ENCODE measurements at places on chromosomes 7 and 10. TPM values are rescaled to one million over a fixed set of nuclear protein-coding genes. Genes with fewer than 3 reads are reported as not detected.

- no peak for DNase-seq
Observed at GRCh38 chr7:49523870-49524269, 249.6 kb upstream of the VWC2 start.

GRCh38 chr7:142485617-142486226 is 227.9 kb upstream of the PRSS58 start:
- peak; percentile 64 for DNase-seq

Gene ABCB1
- 6.7 TPM for total RNA-seq

Gene INPP5F
- 10.8 TPM for total RNA-seq

- DNase-seq: no peak
Observed at GRCh38 chr7:143023047-143023446, 3.9 kb downstream of the OR9A2 start.

DNA sequence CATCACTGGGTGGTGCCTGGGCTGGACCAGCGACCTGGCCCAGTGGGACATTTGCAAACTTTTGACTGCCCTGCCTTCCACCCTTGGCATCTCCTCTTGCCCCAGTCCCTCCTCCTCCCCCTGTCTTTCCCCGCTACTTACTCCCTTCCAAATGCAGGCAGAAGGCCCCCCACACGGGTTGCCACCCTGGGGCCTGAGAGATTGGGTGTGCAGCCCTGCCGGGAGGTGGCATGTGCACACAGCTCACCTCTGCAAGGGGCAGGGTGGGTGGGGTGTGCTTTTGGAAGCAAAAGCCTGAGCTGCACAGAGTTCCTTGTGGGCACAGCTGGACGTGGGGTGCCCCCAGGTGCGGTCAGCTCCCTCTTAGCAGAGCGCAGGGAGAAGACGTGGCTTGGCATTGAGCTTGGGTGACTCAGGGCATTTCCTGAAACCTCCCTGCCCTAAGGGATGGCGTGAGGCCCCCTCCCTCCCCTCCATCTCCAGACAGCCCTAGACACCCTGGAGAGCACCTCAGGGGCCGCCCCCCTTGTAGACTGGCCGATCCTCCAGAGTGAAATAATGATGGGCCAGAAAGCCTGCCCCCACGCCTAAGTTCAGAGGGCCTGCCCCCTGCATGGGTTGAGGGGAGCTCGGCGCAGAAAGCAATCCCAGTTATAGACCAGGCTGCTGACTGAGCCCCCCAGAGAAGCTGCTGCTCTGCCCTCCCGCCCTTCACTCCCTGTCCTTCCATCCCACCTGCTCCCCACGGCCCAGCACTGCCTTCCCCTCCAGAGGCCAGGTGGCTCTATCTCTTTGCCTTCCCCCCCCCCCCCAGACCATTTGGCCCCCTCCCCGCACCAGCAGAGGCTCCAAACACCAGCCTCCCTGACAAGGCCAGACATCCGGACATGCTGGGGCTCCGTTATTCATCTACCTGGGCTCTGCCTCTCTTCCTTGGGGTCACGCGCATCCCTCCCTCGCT is 2.3 kb upstream of the SHH start:
- DNase-seq: no peak

- DNase-seq: no peak
Observed at GRCh38 chr7:100604976-100605911, 3.1 kb downstream of the PCOLCE start.

DNA sequence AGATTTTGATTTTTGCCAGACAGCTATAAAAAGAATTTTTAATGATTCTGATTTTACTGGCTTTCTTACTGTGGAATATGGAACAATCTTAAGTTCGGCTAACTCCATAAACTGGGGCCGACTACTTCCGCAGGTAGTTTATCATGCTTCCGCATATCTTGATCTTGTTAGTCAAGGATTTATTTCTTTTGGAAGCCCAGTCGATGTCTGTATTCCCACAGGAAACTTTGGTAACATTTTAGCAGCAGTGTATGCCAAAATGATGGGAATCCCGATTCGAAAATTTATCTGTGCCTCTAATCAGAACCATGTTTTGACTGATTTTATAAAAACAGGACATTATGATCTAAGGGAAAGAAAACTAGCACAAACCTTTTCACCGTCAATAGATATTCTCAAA is 8.1 kb downstream of the THNSL1 start:
- no peak for DNase-seq

DNA sequence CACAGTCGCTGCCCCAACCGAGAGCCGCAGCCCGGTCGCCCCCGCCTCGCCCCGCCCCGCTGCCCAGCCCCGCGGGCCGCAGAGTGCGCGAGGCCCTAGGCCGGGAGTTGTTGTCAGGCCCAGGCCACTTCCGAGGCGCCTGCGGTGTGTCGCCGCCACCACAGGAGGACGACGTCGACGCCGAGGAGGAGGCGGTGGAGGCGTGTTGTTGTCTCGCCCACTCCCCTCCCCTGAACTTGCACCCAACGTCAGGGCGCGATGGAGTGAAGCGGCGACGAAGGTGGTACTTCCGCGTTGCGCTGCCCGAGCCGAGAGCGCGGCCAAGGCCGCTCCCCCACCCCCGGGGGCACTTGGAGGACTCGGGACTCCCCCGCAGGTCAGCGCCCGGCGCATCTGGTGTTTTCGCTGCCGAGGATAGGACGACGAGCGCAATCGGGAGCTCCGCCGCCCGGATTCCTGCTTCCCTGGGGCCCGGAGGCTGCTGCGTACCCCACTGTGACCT is at the start of gene CDK13:
TSS of gene CDK13 (plus strand) at position 286 of the 502 bp plus-strand sequence. CDS start 386 bp downstream, outside the sequence.
- peak; percentile 72 for DNase-seq

- no peak for DNase-seq
Observed at GRCh38 chr10:132865851-132866600, 76.3 kb downstream of the CFAP46 start.

GRCh38 chr7:4103352-4104091 is 578.6 kb upstream of the FOXK1 start:
- DNase-seq: no peak

DNA sequence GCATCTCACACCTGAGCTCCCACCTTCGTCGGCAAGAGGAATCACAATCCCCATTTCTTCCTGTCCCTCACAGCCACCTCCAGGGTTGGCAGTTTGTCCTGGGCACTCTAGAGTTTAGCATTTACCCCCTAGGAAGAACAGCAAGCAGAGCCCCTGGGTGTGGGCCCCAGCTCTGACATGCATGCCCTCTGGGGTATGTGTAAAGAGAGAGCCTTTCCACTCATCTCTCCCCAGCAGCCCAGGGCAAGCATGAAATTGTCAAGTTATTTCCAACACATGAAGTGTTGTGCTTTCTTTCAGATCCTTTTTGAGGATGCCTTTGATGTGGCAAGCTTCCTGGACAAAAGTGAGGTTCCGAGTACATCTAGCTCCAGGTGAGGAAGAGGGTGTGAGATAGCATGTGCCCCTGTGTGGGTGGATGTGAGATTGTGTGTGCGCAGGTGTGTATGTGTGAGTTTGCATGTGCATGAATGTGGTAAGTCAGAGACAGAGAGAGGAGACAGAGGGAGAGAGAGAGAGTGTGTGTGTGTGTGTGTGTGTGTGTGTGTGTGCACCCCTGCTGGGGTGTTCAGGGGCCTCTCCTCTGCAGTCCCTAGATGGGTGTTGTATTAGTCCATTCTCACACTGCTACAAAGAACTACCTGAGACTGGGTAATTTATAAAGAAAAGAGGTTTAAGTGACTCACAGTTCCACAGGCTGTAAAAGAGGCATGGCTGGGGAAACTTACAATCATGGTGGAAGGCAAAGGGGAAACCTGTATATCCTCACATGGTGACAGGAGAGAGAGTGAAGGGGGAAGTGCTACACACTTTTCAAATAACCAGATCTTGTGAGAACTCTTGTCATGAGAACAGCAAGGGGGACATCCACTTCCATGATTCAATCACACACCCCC is 18.1 kb downstream of the STRA8 start:
- no peak for DNase-seq

DNA sequence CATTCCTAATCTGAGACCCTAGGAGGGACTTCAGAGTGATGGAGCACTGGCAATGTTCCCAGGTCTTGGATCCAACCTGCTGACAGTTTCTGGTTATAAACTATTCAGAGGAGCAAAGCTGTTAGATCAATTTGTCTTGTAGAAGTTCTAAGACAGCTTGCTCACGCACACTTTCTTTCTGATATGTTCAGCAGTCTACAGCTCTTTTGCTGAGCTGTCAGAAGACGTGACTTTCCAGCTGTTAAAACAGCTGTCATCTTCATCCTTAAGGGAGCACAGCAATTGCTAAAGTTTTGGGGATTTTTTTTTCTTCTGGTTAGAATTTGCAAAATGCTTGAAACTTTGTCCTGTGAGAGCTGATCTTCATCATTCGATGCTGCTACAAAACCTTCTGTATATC is 823.1 kb downstream of the SORCS1 start:
- no peak for DNase-seq

GRCh38 chr10:35889971-35890675 is 248.0 kb upstream of the FZD8 start:
- DNase-seq: no peak

Gene SLC18A2
- 6.1 TPM for total RNA-seq

GRCh38 chr7:49852619-49853462 is 79.4 kb downstream of the VWC2 start:
- no peak for DNase-seq

Gene ASB15
- not detected for total RNA-seq

GRCh38 chr10:127990846-127991542 is 84.1 kb downstream of the PTPRE start:
- no peak for DNase-seq

- no peak for DNase-seq
Observed at GRCh38 chr7:34662058-34662708, 4.2 kb downstream of the NPSR1 start.

Gene AKR1C4
- not detected for total RNA-seq

- no peak for DNase-seq
Observed at GRCh38 chr7:48636391-48637015, 287.8 kb upstream of the CDC14C start.

Gene RPP38
- total RNA-seq: 14.7 TPM

DNA sequence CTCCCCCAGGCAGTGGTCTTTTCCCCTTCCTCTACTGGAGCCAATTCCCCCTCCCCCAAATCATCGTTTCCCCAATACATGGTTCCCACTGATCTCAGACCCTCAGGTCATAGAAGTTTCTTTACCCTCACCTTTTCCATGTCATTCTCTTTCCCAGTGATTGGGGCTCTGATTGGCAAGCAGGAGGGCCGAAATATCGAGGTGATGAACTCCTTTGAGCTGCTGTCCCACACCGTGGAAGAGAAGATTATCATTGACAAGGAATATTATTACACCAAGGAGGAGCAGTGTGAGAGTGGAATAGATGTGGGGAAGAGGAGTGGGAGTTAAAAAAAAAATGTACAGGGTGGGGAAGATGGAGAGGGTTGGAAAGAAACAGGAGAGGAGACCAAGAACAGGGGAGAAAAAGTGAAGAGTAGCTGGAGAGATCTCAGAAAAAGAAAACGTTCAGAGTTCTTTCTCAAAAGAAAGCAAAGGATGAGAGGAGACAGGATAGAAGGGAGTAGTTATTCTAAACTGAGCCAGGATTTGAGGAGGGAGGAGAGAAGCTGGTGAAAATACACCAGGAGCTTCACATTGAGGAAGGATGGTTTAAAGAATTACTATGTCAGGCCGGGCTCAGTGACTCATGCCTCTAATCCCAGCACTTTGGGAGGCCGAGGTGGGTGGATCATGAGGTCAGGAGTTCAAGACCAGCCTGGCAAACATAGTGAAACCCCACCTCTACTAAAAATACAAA is 858 bp downstream of the COPS6 start:
- DNase-seq: no peak

Gene TBXAS1
- 15.3 TPM for total RNA-seq

Gene SMKR1
- total RNA-seq: 0.52 TPM

Gene PNLIP
- total RNA-seq: 0.09 TPM

- DNase-seq: no peak
Observed at GRCh38 chr10:88186335-88186734, 322.9 kb downstream of the PTEN start.

DNA sequence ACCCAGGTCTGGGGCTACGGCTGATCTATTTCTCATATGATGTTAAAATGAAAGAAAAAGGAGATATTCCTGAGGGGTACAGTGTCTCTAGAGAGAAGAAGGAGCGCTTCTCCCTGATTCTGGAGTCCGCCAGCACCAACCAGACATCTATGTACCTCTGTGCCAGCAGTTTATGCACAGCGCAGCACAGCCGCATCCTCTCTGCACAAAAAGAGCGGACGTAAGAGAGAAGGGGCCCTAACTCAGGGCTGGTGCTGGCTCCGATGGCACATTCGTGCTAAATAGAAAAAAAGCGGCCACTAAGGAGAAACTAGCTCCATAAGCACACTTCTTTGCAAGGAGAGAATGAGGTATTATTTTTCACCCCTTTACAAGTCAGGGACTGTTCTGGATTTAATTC is 28.3 kb upstream of the PRSS1 start:
- no peak for DNase-seq

- DNase-seq: no peak
Observed at GRCh38 chr7:116801092-116801710, 61.2 kb upstream of the CAPZA2 start.

- no peak for DNase-seq
Observed at GRCh38 chr7:25725451-25725850, 426.5 kb upstream of the NFE2L3 start.

Gene RHEB
- total RNA-seq: 90.8 TPM

DNA sequence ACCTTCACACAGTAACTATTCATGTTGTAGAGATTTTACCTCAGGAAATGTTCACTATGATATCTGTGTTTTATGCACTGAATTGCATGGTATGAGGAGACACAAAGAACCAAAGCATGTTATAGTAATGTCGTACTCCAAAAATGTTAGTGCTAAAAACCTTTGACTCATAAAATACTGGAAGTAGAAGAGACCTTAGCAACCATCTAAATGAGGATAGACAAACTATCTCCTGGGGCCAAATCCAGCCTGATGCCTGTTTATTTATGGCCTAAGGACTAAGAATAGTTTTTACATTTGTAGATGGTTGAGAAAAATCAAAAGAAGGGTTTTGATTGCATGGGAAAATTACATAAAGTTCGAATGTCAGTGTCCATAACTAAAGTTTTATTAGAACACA is 535.1 kb downstream of the INHBA start:
- no peak for DNase-seq

DNA sequence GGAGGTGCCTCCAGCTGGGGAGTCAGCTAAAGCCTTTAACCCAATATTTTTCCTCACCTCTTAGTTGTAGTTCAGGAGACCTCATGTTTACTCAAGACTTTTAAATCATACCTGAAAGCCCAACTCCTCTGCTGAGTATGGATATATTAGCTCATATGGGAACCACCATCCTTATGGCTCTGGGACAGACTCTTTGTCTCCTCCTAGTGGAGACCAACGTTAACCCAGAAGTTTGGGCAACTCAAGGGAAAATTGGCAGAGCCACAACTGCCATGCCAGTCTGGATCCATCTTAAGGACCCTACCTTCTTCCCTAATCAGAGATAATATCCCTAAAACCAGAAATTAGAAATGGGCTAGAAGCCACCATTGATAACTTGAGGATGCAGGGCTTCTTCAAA is 80.8 kb downstream of the TMEM106B start:
- no peak for DNase-seq

GRCh38 chr7:118252087-118252486 is 27.6 kb downstream of the ANKRD7 start:
- no peak for DNase-seq

GRCh38 chr7:45122975-45123860 is 11.7 kb upstream of the TBRG4 start:
- DNase-seq: no peak

DNA sequence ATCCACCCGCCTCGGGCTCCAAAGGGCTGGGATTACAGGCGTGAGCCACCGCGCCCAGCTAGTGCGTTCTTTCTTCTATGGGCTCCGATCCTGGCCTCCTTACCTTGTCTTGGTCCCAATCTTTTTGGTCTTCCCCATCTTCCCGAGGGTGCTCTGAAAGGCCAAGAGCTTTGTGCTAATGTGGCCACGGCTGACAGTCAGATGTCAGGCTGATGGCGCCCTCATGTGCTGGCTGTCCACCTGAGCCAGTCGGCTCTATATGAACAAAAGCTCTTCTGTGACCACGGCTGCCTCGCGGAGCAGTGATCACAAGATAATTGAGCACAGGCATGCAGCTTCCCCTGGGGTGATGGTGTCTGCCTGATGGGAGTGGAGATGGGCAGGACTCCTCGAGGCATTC is 11.0 kb upstream of the AHCYL2 start:
- no peak for DNase-seq
